ENCODE measurements at places on chromosomes 6 and 20.

DNA sequence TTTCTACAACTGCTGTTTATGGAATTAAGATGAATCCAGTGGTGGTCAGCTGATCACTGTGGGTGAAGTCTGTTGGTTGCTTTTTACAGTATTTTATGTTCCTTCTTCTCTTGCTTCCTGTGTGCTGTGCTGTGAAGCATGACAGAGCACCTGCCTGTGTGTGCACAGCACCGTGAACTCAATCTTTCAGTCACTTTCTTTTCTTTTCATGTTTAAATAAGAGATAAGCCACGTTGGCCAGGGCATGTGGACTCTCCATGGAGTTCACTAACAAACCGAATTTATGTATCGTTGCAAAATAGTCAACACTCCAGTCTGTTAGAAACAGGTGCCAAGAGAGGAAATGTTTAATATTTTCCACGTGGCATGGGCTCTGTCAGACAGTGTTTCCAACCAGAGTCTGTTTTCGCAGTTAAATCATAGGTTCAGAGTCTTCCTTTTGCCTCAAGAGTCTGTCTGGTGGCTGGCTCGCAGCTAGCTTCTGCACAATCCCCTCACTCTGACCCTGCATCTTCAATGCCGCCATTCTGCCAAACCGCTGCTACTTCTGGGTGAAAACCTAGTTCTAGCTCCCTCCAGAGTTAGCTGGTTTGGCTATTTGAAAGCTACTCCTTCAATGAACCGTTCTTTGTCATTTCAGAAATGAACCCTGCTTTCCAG lies 73.2 kb downstream of the QRSL1 start:
- DNase-seq, result no peak

DNA sequence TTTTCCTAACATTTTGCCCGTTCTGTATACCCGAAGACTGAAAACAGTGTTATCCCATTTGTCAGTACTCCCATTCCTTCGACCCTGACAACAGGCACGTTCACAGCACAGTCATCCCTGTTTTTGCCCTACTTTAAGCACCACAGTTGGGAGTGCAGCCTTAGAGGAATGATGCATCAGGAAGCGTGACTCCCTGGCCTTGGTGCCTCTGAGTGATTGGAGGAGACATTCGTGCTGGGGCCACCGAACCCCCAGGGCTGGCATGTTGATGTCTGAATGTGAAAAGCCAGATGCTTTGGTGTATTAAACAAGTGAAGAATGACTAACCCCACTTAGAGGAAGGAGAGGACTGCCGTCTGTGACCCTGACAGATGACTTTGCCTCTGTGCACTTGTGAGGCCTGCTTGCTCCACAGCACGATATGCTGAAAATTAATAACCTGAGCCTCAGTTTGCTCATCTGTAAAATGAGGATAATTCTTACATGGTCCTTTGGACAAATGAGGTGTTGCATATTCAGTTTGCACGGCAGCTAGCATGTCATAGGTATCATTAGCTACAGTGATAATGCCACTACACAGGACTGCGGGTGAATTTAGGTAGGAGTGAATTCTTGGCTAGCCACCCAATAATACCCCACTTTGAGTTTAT lies 36.0 kb downstream of the STK35 start:
- no peak for DNase-seq

GRCh38 chr20:38139977-38140753 lies 24.9 kb downstream of the TGM2 start:
- DNase-seq, result no peak

DNA sequence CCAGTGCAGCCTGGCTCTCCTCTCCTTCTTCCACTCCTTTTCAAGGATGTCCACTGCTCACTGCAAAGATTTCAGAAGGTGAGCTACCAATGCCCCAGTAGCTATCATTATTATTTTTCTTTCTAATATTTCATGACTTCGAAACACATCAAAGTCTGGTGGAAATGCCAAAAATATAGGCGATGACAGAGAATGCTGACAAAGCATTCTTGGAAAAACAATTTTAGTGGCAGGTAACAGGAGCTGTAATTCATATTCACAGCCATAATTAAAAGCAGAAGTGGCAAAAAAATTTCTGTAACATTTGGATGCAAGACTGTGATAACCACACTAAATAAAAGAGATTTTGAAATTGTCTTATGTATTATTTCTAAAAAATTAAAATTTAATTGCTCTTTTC lies 133.6 kb downstream of the RALGAPA2 start:
- DNase-seq, result no peak

DNA sequence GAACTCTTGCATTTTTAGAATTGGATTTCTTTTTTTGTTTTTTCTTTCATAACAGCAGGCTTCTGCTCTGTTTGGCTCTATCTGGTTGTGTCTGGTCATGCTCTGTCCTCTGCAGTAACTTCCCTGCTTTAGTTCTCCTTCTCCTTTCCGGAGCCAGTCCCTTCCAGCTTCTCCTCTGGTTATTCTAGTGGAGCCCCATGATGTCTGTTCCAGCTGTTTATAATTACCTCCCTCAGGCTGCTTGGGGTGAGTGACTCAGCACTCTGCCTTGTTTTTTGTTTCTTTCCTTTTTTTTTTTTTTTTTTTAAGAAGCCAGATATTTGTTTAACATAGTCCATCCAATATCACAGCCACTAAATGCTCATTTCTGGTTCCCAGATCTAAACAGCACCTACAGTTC lies 409.6 kb downstream of the MAFB start:
- DNase-seq, result no peak

GRCh38 chr6:74061201-74061600 lies 365.2 kb downstream of the CD109 start:
- no peak for DNase-seq

- no peak for DNase-seq
Observed at GRCh38 chr6:22467645-22468044, 101.7 kb upstream of the HDGFL1 start.

DNA sequence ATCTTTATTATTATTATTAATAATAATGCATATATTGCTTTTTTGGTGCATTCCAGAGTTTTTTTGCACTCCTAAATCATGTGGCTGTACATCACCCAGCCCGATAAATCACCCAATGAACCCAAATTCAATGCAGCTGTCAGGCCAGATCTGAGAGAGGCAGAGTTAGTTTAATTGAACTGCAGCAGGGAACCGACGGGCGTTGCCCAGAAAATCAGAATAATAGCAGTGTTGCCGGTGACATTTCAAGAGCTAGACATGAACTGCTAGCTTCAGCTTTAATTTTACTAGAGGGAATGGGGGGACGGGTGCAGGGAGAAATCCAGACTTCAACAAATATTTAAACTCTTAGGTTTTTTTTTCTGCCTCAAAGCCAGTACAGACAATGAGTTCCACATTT lies 135.0 kb downstream of the CLIC5 start:
- no peak for DNase-seq
